ENCODE measurements at places on chromosomes 4 and X.

DNA sequence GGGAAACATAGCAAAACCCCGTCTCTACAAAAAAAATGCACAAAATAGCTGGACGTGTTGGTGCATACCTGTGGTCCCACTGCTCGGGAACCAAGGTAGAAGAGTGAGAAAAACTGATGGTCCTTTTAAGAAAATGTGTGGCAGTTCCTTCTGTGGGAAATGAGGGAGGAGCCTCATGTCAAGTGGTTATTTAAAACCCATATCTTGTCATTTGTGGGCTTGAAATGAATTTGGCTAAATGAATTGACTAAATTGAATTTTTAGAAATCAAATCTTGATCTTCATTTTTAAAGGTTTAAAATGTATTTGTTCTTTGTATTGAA lies 16.2 kb upstream of the LAMP2 start:
- no peak for DNase-seq
- peak overlapping the region; percentile 47 for H3K27ac ChIP-seq
- no peak overlapping the region for H3K4me3 ChIP-seq
- no peaks in the 10 kb centered on the region for H3K36me3 ChIP-seq
- no peaks in the 10 kb centered on the region for H3K27me3 ChIP-seq

GRCh38 chr4:74456849-74457395 lies 12.0 kb downstream of the AREG start:
- H3K27me3 ChIP-seq = no peaks in the 10 kb centered on the region
- H3K36me3 ChIP-seq = no peaks in the 10 kb centered on the region
- DNase-seq = no peak
- H3K4me3 ChIP-seq = no peak overlapping the region
- H3K4me1 ChIP-seq = no peaks in the 10 kb centered on the region

DNA sequence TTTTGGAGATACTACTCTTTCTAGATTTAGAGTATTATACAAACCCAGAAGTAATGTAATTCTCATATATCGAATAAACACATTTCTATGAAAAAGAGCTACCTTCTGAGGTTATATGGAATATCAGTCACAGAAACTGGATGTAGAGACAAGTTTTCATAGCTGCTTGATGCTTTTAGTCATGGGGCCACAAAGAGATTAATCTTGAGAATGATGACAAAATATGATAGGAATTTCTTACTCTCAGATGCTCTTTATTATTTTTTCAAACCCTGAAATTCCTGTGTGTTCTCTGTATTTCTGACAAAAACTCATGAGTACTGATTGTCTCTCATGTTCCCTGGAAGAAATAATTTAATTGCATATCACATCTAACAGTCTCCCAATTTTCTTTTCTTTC lies 662.5 kb downstream of the RAPGEF2 start:
- no peak overlapping the region for H3K27ac ChIP-seq
- H3K36me3 ChIP-seq = no peaks in the 10 kb centered on the region
- H3K27me3 ChIP-seq = no peaks in the 10 kb centered on the region
- no peak overlapping the region for H3K4me3 ChIP-seq
- no peaks in the 10 kb centered on the region for H3K4me1 ChIP-seq
- no peak for DNase-seq

DNA sequence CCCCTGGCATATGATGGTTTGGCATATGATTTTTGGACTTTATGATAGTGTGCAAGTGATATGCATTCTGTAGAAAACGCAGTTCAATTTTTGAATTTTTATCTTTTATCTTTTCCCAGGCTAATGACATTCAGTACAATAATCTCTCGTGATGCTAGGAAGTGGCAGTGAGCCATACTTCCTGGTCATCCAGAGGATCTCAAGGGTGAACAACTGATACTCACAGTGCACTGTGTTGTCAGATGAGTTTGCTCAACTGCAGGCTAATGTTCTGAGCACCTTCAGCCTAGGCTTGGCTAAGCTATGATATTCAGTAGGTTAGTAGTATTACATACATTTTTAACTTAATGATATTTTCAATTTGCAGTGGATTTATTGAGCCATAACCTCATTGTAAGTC lies 405.3 kb downstream of the PCDH7 start:
- no peaks in the 10 kb centered on the region for H3K27me3 ChIP-seq
- no peaks in the 10 kb centered on the region for H3K4me1 ChIP-seq
- H3K27ac ChIP-seq = no peak overlapping the region
- no peaks in the 10 kb centered on the region for H3K36me3 ChIP-seq
- DNase-seq = no peak

GRCh38 chr4:153223427-153223801 lies 19.2 kb downstream of the TRIM2 start:
- DNase-seq = no peak
- H3K4me1 ChIP-seq = peaks cover 11% of the 10 kb centered on the region
- no peaks in the 10 kb centered on the region for H3K36me3 ChIP-seq
- no peaks in the 10 kb centered on the region for H3K27me3 ChIP-seq
- no peak overlapping the region for H3K27ac ChIP-seq
- peak overlapping the region; percentile 58 for H3K4me3 ChIP-seq

- H3K4me1 ChIP-seq = no peaks in the 10 kb centered on the region
- DNase-seq = no peak
- H3K27me3 ChIP-seq = no peaks in the 10 kb centered on the region
- no peaks in the 10 kb centered on the region for H3K36me3 ChIP-seq
- no peak overlapping the region for H3K27ac ChIP-seq
- H3K4me3 ChIP-seq = no peak overlapping the region
These were observed 22.6 kb upstream of the PHF8 start for GRCh38 chrX:54066841-54067240.

- H3K27ac ChIP-seq = no peak overlapping the region
- no peaks in the 10 kb centered on the region for H3K27me3 ChIP-seq
- H3K36me3 ChIP-seq = no peaks in the 10 kb centered on the region
- no peak overlapping the region for H3K4me3 ChIP-seq
- no peaks in the 10 kb centered on the region for H3K4me1 ChIP-seq
- no peak for DNase-seq
These were observed 147.2 kb upstream of the WDFY3 start for GRCh38 chr4:85113706-85114105.

GRCh38 chrX:54479136-54480111 lies 16.6 kb downstream of the FGD1 start:
- H3K4me3 ChIP-seq = no peak overlapping the region
- no peaks in the 10 kb centered on the region for H3K36me3 ChIP-seq
- DNase-seq = no peak
- H3K27me3 ChIP-seq = no peaks in the 10 kb centered on the region
- H3K27ac ChIP-seq = no peak overlapping the region

GRCh38 chrX:68432648-68433047 lies 647 bp downstream of the OPHN1 start:
- no peaks in the 10 kb centered on the region for H3K4me1 ChIP-seq
- no peak for DNase-seq
- H3K27ac ChIP-seq = no peak overlapping the region
- H3K27me3 ChIP-seq = no peaks in the 10 kb centered on the region

- no peaks in the 10 kb centered on the region for H3K36me3 ChIP-seq
- no peak overlapping the region for H3K4me3 ChIP-seq
- H3K27me3 ChIP-seq = no peaks in the 10 kb centered on the region
These were observed 89.7 kb upstream of the TFDP3 start for GRCh38 chrX:133307637-133308498.

DNA sequence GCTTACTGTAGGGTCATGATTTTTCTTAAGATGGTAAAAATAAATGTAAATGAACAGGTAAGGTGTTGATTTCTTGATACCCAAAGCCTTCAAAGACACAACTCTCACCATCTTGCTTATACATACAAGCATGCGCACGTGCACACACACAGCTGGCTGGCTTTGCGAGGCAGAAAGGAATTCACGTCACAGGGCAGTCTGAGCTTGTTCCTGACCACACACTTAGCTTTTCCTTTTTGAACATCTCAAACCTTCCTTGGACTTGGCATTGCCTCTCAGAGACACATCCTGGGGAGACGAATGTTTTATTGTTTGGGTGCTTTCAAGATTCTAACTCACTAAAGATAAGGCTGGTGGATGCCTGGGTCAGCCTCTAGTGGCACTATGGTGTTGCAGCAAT lies 175.0 kb downstream of the NHS start:
- no peaks in the 10 kb centered on the region for H3K36me3 ChIP-seq
- no peak overlapping the region for H3K27ac ChIP-seq
- 0 out of 2 replicates have a peak, but pooled peaks cover 5% of the 10 kb centered on the region for H3K4me1 ChIP-seq
- no peak overlapping the region for H3K4me3 ChIP-seq
- DNase-seq = no peak
